ENCODE measurements at places on chromosomes 1 and 21. TPM values are rescaled to one million over a fixed set of nuclear protein-coding genes. Genes with fewer than 3 reads are reported as not detected.

GRCh38 chr1:92952714-92953113 is 8.5 kb downstream of the DIPK1A start:
- DNase-seq, result no peak

GRCh38 chr21:26969971-26970725 is 3.3 kb upstream of the ADAMTS5 start:
- no peak for DNase-seq

GRCh38 chr1:165551469-165551868 is 7.7 kb downstream of the LRRC52 start:
- no peak for DNase-seq

CD101 gene
- 0.12 TPM for total RNA-seq

DNA sequence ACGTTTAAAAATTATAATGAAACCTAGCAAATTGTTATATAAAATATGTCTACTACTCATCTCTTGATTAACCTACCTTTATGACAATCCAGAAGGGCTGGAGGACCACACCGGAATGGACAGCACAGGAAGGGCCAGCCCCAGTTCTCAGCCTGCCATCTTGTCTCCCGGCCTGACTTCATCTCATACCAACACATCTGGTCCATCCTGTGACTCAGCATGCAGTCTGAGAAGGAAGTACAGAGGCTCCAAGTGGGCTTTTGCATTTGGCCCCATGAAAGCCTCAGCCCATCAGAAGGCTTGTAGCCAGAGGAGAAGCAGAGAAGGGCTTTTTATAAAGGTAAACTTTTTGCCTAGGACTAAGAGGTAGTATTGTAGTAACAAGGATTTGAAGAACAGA is 436.6 kb downstream of the MRPL39 start:
- peak; percentile 27 for DNase-seq

DNA sequence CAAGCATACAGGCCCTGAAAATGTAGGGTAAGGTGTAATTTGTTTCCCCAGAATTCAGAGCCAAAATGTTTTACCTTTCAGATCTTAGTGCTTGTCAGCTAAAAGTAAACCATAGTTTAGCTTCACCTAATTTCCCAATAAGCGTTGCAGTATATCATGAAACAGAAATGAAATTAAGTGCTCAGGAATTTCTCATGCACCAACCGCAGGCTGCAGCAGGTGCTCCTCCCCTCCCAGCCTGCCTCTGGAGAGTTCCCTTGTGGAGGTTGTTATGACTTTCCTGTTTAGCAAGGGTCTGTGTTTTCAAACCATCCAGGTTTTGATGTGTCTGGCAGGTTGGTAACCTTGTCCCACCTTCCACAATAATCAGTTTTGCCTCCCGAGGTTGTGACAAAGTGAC is 118.5 kb downstream of the HLX start:
- DNase-seq, result no peak

DNA sequence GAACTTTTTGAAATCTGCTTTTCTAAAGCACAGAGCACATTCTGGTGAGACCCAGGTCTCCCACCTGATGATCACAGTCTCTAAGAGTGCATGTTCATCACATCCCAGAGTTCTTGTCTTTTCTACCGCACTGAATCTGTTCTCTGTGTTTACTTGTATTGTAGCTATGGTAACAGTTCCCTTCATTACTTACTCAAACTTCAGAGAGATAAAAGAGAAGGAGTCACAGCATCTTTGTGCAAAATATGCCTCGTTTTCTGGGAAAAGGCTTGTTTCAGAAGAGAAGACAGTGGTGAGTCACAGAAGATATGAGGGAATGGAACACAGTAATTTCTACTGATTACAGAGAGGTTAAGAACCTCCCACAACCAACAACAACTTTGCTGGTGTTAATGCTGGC is 580.6 kb downstream of the PLA2G4A start:
- no peak for DNase-seq

GRCh38 chr1:229066591-229066990 is 204.3 kb upstream of the RAB4A start:
- DNase-seq, result no peak

DCST1 gene
- not detected for total RNA-seq

RHD gene
- total RNA-seq, result not detected

DNA sequence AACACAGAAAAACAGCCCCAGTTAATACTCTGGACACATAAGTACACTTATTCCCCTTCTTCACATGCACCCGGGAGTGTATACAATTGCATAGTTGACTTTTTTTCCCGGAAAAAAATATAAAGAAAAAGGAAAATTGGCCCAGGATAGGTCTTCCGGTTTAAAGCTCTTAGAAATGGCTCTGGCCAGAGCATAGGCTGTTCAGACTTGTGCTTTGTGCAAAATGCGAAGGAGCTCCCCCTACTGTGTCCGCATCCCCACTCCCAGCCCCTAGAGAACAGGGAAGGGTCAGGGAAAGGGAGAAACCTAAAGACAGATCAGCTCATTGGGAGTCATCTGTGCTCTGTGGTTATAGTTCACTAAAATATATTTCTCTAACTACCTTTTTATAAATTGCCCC is 5.5 kb upstream of the MTMR11 start:
- no peak for DNase-seq

GRCh38 chr1:8040586-8040985 is 14.5 kb upstream of the ERRFI1 start:
- DNase-seq, result peak; percentile 97

DNA sequence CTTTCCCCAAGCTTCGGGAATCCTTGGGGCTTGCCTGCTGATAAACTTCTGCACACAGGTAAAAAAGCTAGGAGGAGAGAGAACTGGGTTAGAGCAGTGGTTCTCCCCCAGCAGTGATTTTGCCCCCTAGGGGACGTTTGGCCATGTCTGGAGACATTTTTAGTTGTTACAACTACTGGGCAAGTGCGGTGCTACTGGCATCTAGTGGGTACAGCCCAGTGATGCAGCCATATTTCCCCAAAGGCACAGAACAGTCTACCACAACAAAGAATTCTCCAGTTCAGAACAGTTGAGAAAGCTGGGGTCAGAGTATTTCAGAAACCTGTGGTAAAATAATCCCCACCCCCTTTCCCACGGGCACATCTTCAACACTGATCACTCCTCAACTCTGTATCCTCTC is 41.3 kb downstream of the LRRC71 start:
- DNase-seq, result peak; percentile 18

C1orf87 gene
- total RNA-seq, result not detected

PCP4L1 gene
- total RNA-seq, result not detected

- DNase-seq, result no peak
Measured at GRCh38 chr1:229380536-229381160, 37.8 kb upstream of the CCSAP start.

- DNase-seq, result no peak
Measured at GRCh38 chr21:17834639-17835354, 15.6 kb upstream of the C21orf91 start.

ATAD3C gene
- not detected for total RNA-seq

- no peak for DNase-seq
Measured at GRCh38 chr1:198472997-198473396, 67.5 kb downstream of the ATP6V1G3 start.

DNA sequence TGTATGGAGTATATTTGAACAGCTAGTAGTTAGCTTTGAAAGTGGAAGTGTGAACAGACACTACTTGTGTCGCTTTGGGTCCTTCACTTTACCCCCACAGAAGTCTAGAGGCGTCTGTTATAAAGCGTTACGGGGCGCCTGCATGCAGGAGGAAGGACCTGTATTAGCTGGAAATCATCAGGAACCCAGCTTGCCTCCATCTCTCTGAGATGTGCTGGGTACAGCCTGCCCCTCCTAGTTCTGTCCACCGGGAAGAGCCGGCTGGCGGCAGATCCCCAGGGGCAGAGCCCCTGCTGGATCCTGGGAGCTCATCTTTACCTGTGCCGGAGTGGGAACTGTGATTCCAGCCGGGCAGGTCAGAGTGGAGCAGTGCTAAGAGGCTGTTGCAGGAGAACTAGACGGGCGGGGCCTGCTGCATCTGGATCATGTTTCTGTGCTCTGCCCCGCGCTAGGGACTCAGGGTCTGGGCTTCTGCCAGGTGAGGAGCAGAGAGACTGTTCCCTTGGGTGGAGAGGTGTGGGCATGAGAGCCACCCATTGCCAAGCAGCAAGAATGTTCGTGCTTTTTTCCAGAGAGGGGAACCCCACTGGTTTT is 22.3 kb upstream of the SPSB1 start:
- DNase-seq, result no peak

GRCh38 chr1:171898941-171899340 is 57.6 kb downstream of the DNM3 start:
- DNase-seq, result no peak

- DNase-seq, result peak; percentile 13
Measured at GRCh38 chr1:73065339-73066041, 783.2 kb upstream of the NEGR1 start.

DNA sequence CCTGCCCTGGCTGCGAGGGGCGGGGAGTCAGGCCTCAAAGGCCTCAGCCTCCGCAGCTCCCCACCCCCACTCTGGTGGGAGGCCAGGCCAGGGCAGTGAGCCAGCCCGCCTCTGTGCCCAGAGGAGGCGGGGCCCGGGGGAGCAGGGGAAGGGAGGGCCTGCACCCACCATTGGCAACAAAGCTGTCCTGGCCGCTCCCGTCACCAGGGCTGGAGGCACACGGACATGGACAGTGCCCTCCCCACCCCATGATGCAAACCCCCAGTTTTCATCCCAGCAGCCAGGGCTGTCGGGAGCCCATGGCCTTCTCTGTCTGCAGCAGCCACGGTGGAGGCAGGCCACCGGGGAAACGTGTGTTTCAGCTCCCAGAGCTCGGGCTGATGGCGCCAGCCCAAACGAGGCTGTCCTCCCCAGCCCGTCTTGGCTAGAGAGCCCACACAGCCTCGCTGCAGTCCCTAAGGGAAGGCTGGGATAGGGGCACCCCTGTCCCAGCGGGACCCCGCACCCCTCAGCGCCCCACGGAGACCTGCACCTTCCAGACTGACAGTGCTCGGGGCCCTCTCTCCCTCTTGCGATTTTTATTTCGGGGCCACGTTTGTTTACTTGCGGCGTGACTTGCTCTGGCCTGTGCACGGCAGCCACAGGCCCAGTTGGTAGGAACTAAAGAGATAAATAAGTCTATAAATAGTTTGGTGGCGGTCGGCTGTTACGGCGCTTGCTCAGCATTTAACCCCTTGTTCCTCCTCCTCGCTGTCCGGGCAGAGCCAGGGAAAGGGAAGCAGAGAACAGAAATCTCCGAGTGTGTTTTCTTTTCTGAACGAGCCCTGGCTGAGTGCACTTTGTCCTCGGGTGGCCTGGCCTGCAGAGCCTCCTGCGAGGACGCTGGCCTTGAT is 101.8 kb downstream of the PRDM16 start:
- peak; percentile 82 for DNase-seq

- no peak for DNase-seq
Measured at GRCh38 chr1:233719655-233720341, 105.9 kb downstream of the KCNK1 start.

GRCh38 chr1:115791816-115792215 is 23.3 kb upstream of the CASQ2 start:
- DNase-seq, result no peak

GPR61 gene
- total RNA-seq, result not detected

GRCh38 chr1:58941471-58942289 is 157.8 kb upstream of the JUN start:
- no peak for DNase-seq

DNA sequence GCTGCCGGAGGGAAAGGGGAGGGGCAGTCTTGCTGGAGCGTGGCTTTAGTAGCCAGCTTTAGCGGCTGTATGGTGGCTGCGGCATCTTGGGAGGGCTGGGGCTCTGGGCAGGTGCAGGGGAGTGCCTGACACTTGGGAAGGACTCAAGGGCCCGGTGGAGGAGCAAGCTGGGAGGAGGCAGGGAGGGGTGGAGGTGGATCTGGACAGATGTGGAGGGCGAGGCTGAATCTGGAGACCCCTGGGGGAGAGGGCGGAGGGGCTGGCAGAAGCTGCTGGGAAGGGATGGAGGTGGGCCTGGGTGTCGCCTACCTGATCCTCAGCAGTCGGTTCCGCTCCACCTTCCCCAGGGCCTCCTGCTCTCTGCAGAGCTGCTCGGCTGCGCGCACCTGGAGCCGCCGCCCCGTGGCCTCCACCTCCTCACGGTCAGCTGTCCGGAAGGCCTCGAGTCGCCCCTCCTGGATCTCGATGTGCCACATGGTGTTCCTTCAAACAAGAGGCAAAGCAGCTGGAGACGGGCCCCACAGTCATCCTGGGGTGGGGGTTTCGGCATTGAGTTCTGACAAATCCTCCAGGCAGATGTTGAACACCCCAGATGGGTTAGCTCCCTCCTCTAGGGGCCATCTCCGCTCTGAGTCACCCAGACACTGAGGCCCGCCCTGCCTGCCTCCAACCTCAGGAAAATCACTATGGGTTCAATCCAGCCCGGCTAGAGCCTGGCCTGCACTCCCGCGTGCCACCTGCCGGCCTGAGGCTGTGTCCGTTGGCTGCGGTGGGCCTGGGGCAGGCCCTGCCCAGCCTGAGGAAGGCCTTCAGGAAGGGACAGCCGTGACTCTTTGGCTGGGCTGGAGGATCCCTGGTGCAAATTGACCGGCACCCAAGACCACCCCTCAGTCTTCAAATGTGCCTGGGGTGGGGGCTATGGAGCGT is 29.6 kb downstream of the CFAP74 start:
- no peak for DNase-seq

DNA sequence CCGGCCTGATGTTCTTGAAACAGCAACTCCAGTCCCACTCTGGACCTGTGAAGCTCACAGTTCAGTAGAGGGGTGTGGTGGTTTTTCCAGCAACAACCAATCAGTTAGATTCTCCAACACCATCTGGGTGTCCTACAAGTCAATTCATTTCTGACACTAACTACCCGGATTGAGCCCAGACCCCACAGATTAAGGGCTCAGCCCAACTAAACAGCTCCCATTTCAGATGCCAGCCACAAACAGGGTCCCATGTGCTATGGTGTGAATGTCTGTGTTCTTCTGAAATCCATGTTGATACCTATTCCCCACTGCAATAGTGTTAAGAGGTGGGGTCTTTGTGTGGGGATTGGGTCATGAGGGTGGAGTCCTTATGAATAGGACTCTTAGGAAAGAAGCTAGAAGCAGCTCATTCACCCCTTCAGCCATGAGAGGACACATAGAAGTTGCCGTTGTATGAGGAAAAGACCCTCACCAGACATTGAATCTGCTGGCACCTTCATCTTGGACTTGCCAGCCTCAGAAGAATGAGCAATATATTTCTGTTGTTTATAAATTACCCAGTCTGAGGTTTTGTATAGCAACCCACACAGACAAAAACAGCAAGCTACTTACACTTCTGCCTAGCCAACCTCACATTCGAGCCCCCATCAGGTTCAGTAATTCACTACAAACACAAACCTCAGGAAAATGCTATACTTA is 53.6 kb downstream of the IRF2BP2 start:
- no peak for DNase-seq

- DNase-seq, result no peak
Measured at GRCh38 chr1:69167876-69168275, 399.8 kb upstream of the LRRC7 start.

UAP1 gene
- total RNA-seq, result 40.8 TPM

Data from H4 (cell line).